ENCODE measurements at places on chromosomes 2 and 18.
A peak's percentile ranks its signal among the peaks of the same experiment; 100 is the strongest.

DNA sequence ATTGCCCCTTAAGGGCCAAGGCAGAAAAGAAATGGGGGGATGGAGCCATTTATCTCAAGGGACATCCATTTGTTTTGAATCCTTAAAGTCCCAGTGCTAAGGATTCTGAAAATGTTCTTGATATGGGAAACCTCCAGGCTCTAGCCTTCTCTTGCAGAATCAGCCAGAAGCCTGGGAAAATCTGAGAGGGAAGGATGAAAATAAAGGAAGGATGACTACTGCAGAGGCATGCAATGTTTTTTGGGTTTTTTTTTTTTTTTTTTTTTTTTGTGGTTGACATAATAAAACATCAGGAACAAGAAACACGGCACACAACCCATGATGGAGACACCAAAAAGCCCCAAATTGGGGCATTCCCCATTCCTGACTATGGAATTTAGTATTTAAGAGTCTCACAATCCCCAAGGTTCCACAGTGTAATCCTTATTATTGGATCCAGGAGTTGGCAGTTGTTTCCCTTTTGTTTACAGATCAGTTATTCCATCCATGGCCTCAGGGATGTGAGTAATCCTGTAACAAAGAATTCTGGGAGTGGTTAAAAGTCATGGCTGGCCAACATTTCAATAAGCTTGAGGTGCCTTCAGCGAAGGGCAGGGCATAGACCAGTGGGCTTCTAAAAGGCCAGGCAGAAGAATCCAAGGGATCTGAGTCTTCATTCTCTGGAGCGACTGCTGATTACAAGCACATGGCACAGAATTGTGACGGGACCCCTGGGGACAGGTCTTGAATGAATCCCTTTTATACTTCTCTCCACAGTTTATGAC, 337.5 kb downstream of the GULP1 start:
- DNase-seq: peak; percentile 95

DNA sequence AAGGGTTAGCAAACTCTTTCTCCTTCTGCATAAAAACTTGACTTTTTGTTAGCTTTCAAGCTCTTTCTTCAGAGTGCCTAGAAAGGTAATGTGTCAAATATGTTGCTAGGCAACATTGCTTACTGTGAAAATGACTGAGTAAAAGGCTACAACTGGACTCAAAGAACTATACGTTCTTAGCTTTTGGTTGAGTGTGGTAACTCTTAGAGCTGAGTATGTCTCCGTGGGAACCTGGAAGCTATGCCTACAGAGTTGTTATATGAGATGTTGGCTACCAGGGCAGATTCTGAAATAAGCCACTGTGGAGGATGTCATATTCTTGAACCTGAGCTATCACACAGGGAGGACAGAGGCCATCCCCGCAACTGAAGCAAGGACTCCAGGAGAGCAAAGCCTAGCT, 105.5 kb downstream of the ARL6IP6 start:
- DNase-seq: no peak

DNA sequence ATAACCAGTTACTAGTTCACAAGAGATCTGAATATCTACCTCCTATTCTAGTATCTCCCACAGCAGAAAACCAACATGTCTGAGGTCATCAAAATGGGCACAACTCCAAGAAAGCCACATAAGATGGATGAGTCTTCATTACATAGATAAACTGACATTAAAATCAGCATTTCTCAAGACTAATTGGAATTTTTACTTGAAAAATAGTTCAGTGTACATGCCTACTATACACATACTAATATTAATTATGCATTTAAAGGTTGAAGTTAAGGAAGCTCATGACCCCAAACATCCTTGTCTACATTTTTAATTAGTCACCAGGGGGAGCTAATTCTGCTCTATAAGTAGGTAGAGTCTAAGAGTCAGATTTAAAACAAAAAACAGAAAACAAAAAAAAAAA, 41.9 kb downstream of the ZNF521 start:
- DNase-seq: peak; percentile 64

- DNase-seq: no peak
Observed at GRCh38 chr18:46767217-46767616, 10.4 kb upstream of the ST8SIA5 start.

DNA sequence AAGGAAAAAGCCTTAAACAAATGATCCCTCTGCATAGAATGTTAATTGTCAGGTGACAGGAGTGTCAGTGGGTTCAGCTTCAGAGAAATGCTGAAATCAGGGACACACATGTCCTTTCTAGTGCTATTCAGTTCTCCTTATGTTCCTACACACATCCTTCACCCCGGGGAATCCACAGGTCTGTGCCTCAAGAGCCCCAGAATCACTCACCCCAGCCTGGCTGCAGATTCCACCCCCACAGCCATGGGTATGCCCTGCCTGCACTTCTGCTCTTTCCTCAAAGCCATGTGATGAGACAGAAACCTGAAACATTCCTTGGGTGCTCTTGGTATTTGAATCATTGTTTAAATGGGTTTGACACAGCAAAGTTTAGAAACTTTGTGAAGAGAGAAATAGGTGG, 27.4 kb upstream of the FZD7 start:
- DNase-seq: no peak

DNA sequence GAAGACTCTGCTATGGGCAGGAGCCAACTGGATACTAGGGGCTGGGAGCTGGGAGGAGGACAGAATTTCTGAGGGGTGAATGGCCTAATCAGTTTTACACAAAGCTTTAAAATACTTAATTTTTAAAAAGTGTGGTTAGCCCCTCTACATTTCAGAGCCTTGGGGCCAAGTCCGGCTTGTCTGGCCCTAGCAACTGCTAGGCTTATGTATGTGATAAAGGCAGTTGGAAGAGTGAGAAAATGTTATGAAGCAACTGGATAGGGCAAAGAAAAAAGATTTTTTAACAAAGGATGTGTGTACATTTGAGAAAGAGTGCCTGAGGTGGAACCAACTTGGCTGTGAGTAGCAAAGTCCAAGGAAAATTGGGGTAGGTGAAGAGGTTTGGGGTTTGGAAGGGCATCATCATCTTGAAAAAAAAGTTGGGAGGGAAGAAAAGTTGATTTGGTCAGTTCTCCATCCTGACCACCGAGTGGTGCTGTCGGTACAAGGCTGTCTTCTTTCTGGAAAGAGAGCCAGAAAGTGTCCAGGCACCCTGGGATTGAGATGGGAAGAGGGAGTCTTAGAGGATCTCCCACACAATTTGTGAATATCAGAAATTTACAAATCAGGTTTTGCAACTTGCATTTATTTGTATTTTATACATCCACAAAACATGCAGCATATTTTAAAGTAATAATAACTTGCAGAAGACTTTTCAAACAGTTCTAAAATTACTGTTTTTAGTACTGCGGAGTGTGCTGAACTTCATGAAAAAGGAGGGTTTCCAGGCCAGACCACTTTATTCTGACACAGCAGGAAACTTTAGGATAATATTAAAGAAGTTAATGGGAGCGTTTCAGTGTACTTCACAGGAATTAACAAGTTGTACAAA, 10.5 kb upstream of the CDK15 start:
- DNase-seq: peak; percentile 70

GRCh38 chr18:28256166-28256565, 79.2 kb upstream of the CDH2 start:
- peak; percentile 1 for DNase-seq

- DNase-seq: no peak
Observed at GRCh38 chr2:40639320-40639719, 187.4 kb upstream of the SLC8A1 start.

DNA sequence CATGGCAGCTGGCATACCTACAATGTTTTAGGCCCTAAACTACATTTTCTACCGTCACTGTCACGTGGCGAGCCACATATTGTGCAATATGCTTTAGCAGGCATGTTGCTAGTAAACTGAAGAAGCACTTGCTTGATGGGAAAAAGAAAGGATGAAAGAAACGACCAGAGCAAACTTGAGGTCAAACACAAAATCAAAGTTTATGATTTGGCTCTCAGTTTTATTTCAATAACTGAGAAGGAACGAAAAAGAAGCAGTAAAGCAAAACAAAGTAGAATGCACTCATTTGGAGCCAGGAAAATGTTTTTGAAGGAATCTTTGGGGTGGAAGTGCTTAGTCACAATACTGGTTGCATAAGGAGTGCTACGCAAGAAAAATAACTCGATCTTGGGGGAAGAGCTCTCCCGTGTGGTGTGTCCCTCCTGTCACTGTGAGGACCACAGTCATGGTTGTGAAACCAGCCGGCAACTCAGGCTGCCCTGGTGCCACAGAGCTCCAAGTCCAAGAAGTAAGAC, 349.8 kb downstream of the RBM43 start:
- peak; percentile 99 for DNase-seq

GRCh38 chr2:214995926-214996670, 142.3 kb downstream of the ABCA12 start:
- no peak for DNase-seq

- DNase-seq: peak; percentile 7
Observed at GRCh38 chr2:97693476-97693875, 19.9 kb upstream of the ZAP70 start.

- no peak for DNase-seq
Observed at GRCh38 chr2:12141618-12142258, 395.3 kb downstream of the LPIN1 start.

- no peak for DNase-seq
Observed at GRCh38 chr2:186099826-186100225, 361.2 kb downstream of the FSIP2 start.

- no peak for DNase-seq
Observed at GRCh38 chr2:98026927-98027522, 31.3 kb upstream of the TMEM131 start.

- DNase-seq: peak; percentile 38
Observed at GRCh38 chr2:7612969-7613368, 695.8 kb downstream of the RNF144A start.

- no peak for DNase-seq
Observed at GRCh38 chr2:138269765-138270164, 231.8 kb upstream of the SPOPL start.

DNA sequence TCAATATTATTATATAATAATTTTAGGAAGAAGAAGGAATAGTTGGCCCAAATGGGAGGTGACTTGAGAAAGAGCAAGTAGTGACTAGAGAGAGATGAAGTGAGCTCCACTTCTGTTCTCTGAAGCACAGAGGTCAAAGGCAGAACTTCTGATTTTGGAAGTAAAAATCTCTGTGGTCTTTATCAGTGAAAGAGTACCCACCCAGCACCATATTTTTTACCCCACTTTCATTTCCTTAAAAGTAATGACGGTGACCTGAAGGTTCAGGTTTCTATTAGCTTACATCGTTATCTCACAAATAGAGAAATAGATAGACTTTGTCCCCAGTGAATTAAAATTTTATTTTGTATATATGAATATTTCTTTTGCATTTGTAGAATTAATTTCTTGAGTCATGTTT, 95.3 kb downstream of the CDH7 start:
- DNase-seq: no peak

DNA sequence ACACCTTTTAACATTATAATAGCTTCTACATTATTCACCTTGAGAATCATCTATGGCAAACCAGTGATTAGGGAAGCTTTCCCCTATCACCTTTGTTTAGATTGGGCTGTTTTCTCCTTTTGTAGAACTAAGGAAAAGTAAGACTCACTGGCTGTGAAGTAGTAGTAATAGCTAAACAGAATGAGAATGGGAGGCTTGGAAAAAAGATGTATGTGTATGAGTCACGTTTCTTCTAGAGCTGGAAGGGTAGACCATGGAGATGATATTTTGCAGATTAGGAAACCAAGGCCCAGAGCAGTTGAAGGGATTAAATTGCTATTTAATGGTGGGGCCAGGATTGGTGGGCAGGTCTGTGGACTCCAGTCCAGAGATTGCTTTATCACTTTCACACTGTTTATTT, 214.5 kb downstream of the MCFD2 start:
- DNase-seq: peak; percentile 78

DNA sequence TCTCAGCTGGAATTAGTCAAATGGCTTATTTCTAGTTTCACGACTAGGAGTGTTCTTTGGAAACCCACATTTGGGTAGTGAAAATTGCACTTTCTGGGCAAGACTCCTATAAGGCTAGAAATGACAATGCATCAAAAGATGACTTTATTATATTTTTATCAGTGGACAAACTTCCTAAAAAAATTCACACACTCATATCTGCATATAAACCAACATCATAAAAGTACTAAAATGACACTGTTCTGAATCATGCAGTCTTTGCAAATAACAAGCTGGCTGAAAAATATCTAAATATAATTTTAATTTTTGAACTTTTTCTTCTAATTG, 17.6 kb downstream of the MXD1 start:
- no peak for DNase-seq

DNA sequence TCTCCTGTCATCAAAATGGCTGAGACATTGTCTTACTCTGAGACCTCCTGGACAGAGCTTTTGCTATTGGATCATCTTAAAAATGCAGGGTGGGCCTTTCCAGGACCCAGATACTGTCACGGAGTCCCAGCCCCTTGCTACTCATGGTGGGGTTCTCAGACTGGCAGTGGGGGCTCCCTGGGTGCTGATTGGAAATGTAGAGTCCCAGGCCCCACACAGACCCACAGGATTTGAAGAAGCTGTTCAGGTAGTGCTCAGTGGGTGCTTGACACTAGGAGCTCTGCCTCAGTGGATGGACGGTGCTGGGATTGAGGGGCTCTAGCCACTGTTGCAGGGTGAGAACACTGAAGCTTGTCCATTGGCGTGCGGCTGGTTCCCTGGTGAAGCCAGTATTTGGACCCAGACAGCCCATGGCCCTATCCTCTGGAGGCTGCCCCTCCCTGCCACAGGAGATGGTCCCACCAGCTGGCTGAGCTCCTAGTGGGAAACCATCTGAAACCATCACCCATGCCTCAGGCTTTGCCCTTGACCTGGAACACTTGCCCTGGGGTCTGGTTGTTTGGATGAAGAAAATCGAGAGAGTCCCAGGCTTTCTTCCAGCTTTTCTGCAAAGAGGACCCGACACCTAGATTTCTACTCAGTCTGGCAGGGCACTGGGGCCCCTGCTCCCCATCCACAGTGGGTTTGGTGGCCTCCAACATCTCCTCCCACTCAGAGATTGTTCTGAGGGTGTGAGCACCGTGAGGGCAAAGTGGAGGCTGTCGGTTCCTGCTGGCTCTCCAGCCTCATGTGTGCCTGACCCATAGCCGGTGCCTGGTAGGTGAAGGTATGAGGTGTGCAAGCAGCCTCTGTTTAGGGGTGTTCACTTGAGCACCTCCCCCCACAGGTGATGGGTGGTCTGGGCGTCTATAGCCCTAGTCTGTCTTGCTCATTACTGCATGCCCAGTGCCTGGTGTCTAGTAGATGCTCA, 30.1 kb downstream of the MROH2A start:
- no peak for DNase-seq

DNA sequence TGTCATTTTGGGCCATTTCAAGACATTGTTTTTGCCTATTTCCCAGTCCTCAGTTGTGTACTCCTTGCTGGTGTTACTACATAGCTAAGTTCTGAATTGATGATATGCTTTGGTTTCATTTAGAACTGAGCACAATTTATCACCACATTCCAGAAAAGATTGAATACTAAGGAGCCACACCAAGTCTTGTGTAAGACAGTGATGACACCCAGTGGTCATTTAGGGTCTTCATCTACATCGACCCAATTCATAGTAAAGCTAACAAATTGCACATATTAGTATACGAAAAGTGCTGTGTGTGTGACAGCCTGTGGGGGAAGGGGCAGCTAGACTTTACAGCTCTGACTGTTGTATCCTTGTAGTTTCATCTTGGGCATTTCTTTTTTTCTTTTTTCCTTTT, 10.9 kb upstream of the DLX2 start:
- peak; percentile 73 for DNase-seq

GRCh38 chr18:79917853-79918614, 33.4 kb downstream of the SLC66A2 start:
- DNase-seq: no peak

GRCh38 chr2:188294352-188294926, 2.8 kb downstream of the GULP1 start:
- DNase-seq: peak; percentile 26

Measured in fibroblast of the aortic adventitia (primary cell).